Gastroesophageal sphincter (tissue), 4 donors: ENCODE measurements at places on chromosomes 6 and 20.

GRCh38 chr6:109738255-109738654, 47.2 kb downstream of the FIG4 start:
- ATAC-seq: no peak

- no peak for ATAC-seq
Measured at GRCh38 chr20:21048841-21049273, 57.3 kb downstream of the LINC00237 start.

DNA sequence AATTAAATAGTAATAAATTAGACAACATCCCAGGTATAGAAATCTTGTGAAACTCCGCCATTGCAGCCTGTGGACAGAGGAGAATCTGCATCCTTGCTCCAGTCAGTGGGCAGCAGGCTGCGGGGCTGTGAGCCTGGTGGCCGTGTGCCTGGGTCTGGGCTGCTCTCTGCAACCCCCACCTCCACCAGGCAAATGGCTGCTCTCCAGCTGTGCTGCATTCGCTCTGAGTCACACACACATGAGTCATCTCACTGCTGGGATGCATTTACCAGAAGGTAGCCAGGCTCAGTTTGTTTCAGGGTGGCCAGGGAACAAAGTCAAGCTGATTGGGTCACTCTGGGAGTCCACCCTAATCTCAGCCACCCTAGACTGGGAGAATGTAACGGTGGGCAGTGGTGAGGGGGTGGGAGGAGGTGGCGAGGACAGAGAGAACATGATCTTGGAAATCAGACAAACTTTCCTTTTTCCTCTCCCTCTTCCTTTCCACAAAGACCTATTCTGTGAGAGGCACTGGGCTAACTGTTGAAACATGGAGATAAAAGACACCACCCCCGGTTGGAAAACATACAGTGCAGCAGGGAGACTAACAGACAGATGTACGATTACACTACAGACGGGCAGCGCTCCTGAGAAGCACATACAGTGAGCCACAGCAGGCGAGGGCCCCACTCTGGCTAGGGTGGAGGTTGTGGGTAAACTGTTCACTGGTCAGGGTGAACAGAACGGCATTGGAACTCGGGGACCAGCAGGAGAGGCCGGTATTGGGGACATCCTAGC, 59.2 kb downstream of the TRAM2 start:
- ATAC-seq: peak; percentile 84

DNA sequence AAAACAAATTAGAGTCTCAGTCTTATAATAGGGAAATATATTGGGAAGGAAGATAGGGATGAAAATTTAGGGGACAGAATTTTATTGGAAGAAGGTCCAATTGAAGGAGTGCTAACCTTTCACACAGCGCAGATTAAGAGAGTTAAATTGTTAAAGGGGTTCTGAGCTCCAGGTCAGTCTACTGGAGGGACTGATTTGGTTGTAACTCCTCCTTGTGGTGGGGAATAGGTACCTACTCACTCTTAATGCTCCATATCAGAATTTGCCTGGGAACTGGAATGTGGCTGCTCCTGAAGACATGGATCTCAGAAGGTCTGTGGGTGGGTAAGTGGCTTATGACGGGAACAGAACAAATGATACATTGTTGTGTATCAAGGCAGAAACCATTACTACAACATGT, 143.5 kb downstream of the FLRT3 start:
- ATAC-seq: no peak

GRCh38 chr20:20362774-20363433, 5.0 kb upstream of the INSM1 start:
- ATAC-seq: no peak

DNA sequence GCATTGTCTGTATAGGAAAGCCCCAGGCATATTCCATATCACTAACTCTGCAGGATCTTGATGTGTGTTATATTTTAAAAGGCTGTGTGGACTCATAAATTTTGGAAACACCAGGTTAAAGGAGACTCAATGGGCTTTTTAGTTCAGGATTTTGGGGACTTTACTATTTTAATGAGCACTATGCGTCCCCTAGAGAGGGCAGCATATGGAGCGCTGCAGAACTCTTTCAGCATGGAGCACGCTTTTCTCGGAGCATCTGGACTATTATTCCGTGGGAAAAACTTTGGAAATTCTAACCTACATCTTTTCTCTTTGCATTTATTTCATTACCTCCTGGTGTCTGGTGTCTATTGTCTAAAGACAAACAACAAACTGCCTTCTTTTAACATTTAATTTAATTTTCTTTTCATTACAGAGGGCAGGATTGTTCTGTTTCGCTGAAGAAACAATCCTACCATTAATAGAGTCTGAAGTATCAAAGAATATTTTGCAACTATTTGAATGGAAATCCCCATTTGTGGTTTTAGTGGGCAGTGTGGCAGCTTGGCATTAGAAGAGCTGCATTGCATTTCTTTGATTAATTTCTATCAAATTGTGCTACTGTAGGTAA, 399.9 kb upstream of the HSF2 start:
- ATAC-seq: no peak

- peak; percentile 52 for ATAC-seq
Measured at GRCh38 chr20:45826381-45827019, 612 bp downstream of the TNNC2 start.

DNA sequence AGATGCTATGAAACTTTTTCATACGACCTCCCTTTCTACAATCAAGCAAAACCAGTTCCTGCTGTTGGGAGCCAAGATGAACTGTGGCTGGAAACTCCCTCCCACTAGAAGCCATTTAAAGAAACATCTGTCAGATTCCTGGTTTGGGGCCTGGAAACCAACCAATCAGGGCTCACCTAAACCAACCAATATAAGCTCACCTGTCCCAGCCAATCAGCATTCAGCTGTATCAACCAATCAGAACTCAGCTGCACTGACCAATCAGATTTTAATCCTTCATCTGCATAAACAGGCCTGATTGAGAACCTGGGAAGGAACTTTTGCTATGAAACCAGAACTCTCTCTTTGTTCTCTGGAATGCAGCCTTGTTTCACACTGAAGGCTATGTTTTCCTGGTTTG, 42.4 kb downstream of the SNX14 start:
- ATAC-seq: no peak

GRCh38 chr6:12245763-12246718, 44.1 kb upstream of the EDN1 start:
- no peak for ATAC-seq

GRCh38 chr20:61045091-61045490, 207.0 kb upstream of the CDH4 start:
- ATAC-seq: no peak

- ATAC-seq: no peak
Measured at GRCh38 chr6:90216072-90216977, 80.3 kb downstream of the BACH2 start.
